ENCODE measurements at places on chromosomes 1 and 21.
A peak's percentile ranks its signal among the peaks of the same experiment; 100 is the strongest.

DNA sequence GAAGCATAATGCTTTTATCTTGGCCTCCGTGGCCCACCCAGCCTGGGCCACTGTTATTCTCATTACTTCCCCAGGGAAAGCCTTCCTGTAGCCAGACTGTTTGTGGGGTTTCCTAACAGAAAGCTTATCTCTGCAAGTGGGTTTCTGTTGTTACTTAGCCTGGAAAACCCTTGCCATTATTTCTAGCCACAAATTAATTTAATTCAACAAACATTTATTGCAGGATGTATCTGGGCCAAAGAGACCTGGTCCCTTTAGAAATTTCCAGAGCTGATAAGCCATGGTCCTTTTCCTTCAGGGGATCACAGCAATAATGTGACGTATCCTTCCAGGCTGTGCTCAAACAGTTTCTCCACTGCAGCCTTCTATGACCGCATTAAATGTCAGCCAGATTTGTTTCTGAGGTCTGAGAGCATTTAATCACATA, 20.9 kb downstream of the TNN start:
- DNase-seq: no peak

DNA sequence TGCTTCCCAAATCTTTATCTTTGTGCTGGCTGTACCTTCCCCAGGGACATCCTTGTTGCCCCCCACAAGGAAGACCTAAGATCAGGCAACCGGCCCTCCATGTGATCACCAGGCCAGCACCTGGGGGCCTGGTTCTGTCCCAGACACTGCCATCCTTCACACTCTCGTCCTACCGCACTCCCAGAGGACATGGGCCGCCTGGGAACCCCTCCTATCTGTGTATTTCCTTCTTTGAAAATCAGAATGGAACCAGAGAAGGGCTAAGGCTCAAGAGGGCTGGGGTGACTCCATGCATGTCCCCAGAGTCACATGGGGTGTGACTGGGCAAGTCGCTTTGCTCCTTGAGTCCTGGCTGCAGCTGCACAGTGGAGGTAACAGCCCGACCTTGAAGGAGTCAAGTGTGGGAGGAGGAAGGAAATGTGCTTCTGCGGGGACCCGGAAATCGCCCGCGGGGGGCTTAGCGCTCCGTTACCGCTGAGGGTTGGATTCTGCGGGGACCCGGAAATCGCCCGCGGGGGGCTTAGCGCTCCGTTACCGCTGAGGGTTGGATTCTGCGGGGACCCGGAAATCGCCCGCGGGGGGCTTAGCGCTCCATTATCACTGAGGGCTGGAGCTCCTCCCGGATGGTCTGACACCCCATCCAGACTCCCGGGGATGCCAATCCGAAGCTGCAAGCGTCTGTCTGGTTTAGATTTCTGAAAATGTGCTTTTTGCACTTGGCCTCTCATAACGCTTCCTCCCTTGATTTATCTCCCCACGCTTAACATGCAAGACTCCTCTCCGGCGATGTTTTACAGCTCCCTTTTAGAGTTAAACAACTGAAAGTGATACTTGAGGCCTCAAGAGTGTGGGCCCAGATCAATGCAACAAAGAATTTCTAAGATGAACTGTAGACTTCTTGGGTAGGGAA, 278.9 kb downstream of the NPHP4 start:
- no peak for DNase-seq

- DNase-seq: peak; percentile 71
These were observed 1.2 kb upstream of the LUZP1 start for GRCh38 chr1:23169727-23170335.

GRCh38 chr21:41583274-41583790, 75.4 kb upstream of the TMPRSS2 start:
- DNase-seq: no peak

GRCh38 chr1:29043274-29043965, 80.3 kb downstream of the TMEM200B start:
- peak; percentile 49 for DNase-seq

DNA sequence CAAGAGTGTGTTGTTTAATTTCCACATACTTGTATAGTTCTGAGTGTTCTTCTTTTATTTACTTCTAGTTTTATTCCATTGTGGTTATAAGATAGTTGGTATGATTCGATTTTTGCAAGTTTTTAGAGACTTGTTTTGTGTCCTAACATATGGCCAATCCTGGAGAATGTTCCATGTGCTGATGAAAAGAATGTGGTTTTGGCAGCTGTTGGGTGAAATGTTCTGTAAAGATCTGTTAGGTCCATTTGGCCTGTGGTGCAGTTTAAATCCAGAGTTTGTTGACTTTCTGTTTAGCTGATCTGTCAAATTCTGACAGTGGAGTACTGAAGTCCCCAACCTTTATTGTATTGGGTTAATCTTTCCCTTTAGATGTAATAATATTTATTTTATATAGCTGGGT, 19.5 kb upstream of the TIPRL start:
- no peak for DNase-seq

GRCh38 chr1:197393105-197393504, 125.1 kb downstream of the CRB1 start:
- no peak for DNase-seq

DNA sequence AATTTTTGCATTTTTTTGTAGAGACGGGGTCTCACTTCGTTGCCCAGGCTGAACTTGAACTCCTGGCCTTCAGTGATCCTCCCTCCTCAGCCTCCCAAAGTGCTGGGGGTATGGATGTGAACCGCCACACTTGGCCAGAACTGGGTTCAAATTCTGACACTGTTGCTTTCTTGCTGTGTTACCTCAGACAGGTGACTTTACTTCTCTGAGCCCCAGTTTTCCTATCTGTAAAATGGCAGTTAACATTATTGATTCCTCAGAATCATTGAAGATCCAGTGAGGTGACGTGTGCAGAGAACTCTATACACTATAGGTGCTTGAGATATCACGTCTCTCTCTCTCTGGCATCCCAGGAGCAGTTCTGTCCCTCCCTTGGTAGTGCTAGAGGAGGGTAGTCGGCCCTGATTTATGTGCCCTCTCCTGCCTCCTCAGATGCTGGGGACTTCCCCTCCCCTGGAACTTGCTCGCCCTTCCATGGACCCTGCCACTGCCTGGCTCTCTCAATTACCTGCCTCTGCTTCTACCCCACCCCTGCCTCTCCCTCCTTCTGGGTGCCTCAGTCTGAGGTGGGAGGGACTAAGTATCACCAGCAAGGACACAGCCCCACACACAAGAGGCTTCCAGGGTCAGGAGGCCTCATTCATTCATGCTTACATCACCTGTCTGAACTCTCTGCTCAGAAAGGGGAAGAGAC, 2.8 kb upstream of the HPCA start:
- DNase-seq: no peak

DNA sequence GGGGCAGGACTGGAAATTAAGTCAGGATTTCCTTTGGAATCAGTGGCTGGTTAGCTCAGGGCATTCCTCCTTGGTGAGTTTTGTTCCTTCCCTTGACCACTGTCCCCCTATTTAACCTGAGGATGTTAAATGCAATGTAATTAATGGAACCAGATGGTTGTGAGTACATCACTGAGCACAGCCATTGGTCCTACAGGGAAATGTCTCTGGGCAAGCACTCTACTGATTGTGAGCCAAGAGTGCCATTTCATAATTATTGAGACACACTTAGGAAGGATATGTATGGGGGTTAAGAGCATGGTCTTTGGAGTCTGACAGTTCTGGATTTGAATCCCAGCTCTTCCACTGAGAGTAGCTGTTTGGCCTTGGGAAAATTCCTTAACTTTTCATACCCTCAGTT, 74.4 kb downstream of the SPAG17 start:
- no peak for DNase-seq
